ENCODE measurements at places on chromosomes 7 and 10. TPM values are rescaled to one million over a fixed set of nuclear protein-coding genes. Genes with fewer than 3 reads are reported as not detected.

Gene ABCC2
- 1.9 TPM for polyA plus RNA-seq

Gene UNC5B
- polyA plus RNA-seq: 2.2 TPM

Gene CPED1
- 1.9 TPM for polyA plus RNA-seq

Gene TSPAN12
- 7.8 TPM for polyA plus RNA-seq

Gene WNT2
- polyA plus RNA-seq: 0.14 TPM

Gene TMEM270
- 0.46 TPM for polyA plus RNA-seq

Gene NAT16
- polyA plus RNA-seq: not detected

Gene DENND10
- polyA plus RNA-seq: 24.8 TPM

Gene PARD3
- polyA plus RNA-seq: 13.3 TPM

Gene PLA2G12B
- 0.09 TPM for polyA plus RNA-seq

Gene CNPY4
- polyA plus RNA-seq: 19.0 TPM

Gene DYDC1
- polyA plus RNA-seq: not detected

Gene SPDYE8
- 0.07 TPM for polyA plus RNA-seq

Gene RAB18
- 53.6 TPM for polyA plus RNA-seq

Gene GPC2
- 8.5 TPM for polyA plus RNA-seq

Gene LBX1
- polyA plus RNA-seq: 0.11 TPM

Gene OGDHL
- 1.9 TPM for polyA plus RNA-seq

Gene RPEL1
- 0.02 TPM for polyA plus RNA-seq

Gene SORCS1
- polyA plus RNA-seq: 1.1 TPM

Gene NODAL
- 0.21 TPM for polyA plus RNA-seq

Gene CHAT
- not detected for polyA plus RNA-seq

Gene SPDYE6
- polyA plus RNA-seq: 0.16 TPM

Measured in thymus (tissue), 14 donors.